D721Med (cell line): ENCODE measurements at places on chromosomes 7 and 10.

- no peak for DNase-seq
Measured at GRCh38 chr10:23358357-23358756, 13.8 kb upstream of the C10orf67 start.

DNA sequence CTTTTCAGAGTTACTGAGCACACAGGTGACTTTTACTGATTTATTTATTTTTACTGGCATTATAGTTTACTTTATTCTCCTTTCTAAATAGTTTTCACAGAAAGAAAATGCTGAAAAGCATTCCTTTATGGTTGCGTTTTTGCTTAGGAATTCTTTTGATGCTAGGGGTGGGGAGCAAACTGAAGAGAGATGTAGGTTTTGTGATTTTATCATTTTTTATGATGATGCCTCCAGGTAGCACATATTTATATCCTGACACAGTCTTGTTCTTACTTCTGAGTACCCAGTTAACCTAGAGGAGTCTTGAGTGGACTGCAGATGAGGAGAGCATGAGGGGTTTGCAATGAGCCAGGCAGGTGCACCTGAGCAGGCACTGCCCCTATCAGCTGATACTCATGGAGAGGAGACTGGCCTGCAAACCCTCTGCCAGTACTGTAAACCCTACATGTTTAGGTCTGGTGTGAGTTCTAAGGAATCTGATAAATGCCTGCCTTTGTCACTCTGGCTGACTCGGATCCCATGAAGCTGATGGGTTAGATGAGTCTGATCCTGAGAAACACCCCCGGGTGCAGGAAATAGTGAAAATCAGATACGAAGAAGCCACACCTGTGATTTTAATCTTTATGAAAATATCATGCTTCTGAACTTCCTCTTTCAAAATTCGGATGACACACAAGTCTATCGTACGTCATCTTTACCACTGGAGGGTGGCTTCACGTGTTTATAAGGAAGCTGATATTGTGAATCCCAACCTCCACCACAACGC, 302.9 kb downstream of the WDR37 start:
- DNase-seq = no peak

DNA sequence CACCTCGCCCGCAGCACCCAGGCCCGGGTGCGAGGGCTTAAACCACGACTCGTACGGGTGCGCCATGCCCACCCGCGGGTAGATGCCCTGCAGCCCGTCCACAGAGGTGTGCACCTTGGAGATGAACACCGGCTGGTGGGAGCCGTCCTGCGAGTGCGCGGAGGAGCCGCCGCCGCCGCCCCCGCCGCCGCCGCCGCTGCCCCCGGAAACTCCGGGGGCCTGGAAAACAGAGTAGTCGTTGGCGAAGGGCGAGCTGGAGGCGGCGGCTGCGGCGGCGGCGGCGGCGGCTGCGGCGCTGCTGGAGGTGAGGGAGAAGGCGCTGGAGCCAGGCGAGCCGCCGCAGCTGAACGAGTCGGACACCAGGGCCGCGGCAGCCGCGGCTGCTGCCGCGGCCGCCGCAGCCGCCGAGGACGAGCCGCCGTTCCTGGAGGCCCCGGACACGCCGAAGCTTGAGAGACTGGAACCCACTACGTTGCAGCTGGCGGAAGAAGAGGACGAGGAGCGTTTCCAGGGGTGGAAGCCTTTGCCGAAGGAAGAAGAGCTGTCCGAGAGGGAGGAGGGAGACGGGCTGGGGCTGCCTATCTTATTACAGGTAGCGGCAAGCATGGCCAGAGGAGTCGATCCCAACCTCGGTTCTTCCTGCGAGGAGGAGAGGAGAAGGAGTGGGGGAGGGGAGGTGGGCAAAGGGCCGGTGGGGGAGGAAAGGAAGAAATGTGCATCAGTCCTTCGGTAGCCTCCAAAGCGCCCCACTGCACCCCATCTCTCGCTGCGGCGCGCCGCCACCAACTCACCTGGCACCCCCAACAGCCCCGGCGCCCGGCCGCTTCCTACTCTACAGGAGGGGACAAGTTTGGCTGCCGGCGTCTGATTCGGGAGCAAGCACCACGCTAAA, 1.3 kb downstream of the SP8 start:
- DNase-seq = no peak

DNA sequence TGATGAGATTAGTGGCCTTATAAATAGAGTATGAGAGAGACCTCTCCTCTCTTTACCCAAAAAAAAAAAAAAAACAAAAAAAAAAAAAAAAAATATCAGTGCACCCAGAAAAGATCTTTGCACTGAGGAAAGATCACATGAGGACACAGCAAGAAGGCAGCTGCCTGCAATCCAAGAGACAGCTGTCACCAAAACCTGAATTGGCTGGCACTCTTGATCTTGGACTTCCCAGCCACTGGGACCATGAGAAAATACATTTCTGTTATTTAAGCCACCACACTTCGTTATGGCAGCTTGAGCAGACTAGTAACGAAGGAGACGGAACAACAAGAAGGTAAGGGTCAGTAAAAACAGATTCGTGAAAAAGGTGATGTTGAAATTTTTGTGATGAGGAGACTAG, 47.0 kb downstream of the TMEM106B start:
- DNase-seq = no peak

DNA sequence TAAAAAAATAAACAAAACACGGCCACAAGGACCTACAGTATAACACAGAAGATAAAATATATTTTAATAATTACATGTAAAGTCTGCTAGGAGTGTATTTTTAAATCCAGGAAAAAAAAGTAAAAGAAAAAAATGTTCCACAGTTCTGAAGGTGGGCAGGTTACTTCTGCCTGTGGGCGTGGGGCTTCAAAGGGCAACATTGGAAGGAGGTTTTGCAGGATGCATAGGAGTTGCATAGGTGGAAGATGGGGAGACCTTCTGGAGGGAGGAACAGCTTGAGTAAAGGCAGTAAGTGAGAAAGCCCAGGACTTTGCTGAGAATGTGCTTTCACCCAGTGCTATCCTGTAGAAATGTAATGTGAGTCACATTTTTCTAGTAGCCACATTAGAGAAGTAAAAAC, 37.5 kb upstream of the PLXNA4 start:
- DNase-seq = no peak

DNA sequence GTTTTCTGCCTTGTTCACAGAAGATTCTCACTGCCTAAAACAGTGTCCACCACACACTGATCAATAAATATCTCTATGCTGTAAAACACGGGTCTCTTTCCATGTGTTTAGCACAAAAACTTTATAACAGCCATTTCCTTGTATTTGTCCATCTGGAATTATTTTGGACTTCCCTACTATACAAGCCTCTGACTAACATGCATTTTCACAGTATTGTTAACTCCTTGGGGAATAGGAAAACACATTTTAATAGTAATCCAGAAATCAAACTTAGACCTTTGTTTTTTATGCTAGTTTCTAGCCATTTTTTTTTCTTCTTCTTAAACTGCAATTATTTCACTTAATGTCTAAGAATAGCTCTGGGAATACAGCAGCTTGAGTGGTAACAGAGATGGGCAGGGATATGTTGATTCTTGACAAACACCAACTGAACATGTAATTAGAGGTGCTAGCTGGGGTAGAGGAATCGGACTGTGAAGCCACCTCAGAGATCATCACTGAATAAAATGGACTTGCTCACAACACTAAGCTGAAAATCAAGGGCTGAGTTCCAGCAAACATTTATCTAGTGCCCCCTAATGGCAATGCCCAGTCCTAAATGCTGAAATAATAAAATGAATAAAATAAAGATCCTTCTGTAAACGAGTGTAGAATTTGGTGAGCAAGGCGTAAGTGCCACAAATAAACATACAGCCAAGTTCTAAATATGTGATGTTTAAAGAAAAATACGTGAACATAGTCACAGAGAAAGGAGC, 593.1 kb downstream of the SORCS1 start:
- no peak for DNase-seq

GRCh38 chr10:114239117-114239993, at the start of gene VWA2:
Gene VWA2, plus strand, starts transcription at chr10:114239254. Its CDS starts 9,460 bp downstream, at chr10:114248714.
- no peak for DNase-seq

DNA sequence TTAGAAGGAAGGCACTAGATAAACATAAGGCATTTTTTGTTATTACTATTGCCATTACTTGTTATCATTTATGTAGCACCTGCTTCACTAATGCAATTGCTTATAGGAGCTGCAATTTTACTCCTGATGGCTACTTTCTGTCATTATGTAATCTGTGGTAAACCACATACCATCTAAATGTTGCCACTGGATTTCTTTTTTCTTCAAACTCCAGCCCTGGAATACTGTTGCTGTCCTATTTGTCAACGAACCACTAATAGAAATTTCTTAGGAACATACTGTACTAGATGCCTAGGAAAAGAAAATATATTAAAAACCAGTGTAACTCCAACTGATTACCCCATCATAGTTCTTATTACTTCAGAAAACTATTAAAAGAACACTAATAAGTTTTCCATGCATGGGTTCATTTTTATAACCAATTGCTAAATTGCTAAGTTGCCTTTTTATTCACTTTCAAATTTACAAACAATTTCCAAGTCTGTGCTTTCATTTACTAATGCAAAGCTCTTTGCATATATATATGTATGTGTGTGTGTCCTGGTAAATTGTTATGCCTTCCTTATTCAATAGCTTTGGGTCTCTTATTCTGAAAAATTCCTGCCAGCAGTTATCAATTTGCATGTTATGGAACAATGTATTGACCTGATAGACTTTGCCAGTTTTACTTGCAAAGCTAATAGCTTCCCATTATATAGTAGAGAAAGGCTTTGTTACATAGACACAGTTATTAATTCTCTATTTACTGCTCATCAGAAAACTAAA, 287.4 kb downstream of the EXOC4 start:
- DNase-seq = no peak

GRCh38 chr10:33332183-33333065, 2.0 kb downstream of the NRP1 start:
- no peak for DNase-seq

- no peak for DNase-seq
Measured at GRCh38 chr10:24872790-24873182, 79.6 kb downstream of the PRTFDC1 start.

DNA sequence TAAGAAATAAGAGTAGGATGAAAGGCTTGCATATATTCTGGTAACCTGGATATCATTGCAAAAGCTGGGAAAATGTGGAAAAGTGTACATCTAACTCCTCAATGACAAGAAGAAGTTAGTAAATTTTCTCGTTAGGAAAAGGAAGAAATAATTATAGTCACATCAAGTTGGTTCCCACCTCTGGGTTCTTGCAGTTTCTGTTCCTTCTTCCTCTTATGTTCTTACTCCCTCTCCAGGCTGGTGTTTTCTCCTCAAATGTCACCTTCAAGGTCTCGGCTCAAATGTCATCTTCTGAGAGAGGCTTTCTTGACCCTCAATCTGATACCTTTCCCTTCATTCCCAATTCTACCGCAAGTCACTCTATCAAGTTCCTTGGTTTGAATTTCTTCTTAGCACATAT, 64.4 kb downstream of the ENTPD1 start:
- no peak for DNase-seq

DNA sequence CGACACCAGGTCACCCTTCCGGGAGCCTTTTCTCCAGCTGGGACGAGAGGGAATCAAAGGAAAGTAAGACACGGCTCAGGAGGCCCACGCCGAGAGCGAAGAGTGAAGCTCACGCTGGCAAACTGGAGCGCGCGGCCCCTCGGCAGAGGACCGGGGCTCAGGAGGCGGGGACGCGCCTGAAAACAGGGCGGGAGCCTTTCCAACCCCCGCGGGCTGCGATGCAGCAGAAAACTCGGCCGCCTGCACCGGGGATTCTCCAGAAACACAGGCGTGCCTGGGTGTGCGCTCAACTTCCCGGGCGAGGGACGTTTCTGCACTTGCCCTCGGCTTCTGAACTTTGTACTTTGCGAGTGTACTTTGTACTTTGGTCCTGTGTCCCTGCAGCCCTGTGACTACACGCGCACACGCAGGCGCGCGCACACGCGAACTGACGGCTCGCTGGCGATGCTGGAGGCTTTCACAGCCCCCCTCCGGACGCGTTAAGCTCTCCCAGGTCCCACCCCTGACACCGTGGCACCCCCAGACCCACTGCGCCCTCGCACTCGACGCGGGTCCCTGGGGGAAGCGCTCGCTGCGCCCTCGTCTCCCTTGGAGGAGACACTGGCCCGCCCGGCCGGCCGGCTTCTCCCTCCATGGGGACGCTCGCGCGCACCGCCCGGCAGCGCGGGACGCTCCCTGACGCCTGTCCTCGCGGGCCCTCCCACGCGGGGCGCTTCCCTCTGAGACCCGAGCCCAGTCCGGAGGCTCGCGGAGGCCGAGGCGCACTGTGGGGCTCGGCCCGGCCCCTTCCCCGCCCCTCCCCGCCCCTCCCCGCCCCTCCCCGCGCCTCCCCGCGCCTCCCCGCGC, 588 bp upstream of the PAOX start:
- no peak for DNase-seq

DNA sequence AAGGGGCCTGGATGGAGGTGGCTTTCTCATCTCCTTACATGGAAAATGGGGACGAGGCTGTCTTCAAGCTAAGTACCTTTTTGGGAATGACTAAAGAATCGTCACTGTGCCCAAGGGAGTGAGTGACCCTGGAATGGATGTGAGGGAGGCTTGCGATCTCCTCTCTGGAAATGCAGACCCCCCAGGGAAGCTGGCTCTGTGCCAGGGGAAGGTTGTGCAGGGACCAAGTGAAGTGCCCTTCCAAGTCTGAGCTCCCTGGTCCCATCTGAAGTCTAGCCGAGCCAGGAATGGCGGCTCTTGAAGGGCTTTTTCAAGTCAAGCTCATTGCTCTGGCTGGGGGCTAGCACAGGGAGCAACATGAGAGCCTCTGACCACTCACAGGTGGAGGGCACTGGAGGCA, 180.9 kb upstream of the LYZL2 start:
- DNase-seq = no peak

DNA sequence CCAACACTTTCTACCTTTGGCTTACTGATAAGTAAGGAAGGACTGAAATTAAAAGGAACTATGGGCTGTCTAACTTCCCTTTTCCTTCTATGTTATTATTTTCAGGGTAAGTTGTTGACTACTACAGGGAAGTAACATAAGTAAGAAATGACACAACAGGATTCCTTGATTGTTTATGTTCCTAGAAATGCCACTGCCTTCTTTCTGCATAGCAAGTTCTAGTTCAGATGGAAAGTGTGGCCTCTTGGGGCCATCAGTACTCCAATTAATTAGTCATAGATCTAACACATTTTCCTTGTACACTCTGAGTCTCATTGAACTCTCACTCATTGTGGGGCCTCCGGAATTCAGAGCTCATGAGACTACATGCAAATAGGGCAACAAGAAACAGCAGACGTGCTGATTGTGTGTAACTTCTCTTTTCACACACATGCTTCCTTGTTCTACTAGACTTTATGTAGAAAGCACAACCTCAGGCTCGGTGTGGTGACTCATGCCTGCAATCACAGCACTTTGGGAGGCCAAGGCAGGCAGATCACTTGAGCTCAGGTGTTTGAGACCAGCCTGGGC, 35.3 kb upstream of the HIBADH start:
- DNase-seq = no peak

GRCh38 chr7:105680505-105681187, 99.4 kb upstream of the EFCAB10 start:
- no peak for DNase-seq

GRCh38 chr7:131244259-131244852, 83.3 kb upstream of the MKLN1 start:
- no peak for DNase-seq
